ENCODE measurements at places on chromosomes 4 and X.

DNA sequence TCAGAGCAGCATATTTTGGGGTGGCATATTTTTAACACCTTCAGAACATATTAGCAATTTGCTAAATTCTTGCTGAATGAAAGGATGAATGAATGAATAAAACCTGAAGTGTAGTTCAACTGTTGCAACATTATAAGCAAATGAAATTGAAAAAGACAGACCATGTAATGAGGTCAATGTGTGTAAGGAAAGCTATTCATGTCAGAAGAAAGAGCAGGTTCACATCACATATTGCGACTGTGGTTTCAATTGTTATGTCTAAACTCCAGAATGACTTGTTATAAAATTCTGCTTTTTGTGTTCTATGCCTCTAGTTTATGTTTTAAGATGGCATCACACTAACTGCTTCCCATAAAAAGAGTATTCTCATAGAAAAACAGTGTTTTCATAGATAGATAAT is 32.9 kb upstream of the DSPP start:
- DNase-seq, result no peak

- DNase-seq, result no peak
Measured at GRCh38 chrX:2691543-2692220, 587 bp downstream of the CD99 start.

DNA sequence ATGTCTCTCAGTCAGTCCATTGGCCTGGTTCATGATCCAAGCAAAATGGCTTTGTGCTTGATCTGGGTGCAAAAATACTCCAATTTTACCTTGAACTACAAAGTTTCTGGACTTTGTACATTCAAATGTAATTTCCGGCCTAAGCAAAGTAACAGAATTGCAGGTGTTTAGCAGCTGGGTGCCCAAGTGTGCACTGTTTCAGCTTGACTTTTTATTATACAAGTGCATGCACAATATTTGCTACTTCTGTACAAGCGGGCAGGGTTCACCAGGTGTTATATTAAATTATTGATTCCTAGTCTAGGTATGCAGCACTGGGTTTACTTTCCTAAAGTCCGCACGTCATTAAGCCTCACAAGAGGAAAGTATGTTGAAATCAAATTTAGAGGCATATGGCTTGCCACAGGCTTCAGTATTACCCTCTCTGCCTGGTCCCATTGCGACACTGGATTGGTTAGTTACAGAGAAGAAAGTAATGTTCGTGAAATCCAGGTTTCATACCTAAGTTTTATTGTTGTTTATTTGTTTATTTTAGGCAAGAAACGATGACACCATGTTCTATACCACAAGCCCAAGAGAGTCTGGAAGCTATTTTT is 376.9 kb upstream of the CTSO start:
- DNase-seq, result no peak

DNA sequence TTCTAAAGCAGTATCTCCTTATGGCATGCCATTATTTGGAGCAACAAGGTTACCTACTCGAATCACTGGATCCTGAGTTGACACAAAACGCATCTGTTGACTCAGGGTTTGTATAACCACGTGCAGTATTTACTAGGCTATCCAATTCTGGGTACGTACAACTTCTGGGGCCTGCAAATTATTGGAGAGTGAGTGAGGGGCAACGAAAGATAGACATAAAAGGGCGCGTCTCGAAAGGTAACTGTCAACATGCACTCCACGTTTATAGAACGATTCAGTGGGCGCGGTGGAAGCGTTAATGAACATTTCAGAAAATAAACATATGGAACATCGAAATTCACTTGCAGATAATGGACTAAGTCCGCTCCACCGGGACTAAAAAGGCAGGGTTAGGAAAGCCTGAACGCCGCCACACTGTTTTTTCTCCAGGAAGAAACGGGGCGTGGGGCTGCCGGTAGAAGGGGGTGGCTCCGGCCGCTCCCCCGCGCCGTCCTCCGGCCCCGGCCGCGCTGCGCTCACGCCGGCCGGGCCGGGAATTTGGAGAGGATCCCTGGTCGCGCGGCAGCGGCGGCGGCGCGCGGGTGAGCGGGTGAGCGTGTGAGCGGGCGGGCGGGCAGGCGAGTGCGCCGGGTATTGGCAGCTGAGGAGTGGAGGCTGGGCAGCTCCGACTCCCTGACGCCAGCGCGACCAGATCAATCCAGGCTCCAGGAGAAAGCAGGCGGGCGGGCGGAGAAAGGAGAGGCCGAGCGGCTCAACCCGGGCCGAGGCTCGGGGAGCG is at the start of gene SMAD1:
Gene SMAD1 (plus strand): TSS at position 690 of the 778 bp plus-strand sequence. CDS start 32,761 bp downstream, outside the sequence.
- DNase-seq, result peak; percentile 67

DNA sequence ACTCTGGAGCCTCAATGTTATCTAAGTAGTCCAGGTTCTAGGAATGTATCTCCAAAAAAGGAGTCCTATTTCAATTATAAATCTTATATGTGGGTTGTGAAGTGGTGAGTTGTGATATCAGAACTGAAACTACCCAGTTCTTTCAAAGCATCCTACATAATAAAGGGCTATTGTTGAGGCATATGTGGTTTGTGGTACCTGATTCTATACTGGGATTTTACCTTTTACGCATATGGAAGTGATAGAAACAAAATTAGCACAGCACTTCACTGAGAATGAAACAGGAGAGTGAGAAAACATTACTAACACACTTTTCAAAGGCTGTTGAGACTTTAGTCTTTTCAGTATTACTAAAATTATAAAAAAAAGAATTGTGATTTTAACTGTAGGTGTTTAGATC is 417.7 kb upstream of the GALNT7 start:
- no peak for DNase-seq

DNA sequence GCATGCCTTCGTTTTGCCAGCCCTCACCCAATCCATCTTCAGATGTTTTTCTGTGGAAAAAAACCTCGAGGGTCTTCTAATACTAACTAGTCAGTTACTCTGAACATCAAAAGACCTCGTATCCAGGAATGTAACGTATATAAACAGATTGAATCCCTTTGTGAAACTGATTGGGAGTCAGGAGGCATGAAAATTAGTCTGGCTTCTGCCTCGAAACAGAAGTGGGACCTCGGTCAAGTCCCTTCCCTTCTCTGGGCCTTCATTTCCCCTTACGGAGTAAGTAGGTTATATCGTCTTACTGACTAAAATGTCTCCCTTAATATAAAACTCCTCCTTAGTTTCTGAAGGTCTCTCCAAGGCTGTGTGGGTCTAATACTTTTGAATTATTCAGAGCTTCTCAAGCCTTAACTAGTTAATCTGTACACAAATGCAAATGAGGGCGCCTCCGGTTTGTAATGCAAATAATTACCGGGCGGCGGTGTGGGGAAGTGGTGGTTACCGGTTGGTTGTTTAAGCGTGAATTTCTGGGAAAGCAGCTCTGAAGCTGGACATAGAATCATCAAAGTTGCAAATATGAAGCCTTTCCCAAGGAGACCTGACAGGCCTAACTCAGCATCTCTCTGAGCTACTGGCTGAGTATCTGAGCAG is 11.4 kb upstream of the NKRF start:
- DNase-seq, result no peak

DNA sequence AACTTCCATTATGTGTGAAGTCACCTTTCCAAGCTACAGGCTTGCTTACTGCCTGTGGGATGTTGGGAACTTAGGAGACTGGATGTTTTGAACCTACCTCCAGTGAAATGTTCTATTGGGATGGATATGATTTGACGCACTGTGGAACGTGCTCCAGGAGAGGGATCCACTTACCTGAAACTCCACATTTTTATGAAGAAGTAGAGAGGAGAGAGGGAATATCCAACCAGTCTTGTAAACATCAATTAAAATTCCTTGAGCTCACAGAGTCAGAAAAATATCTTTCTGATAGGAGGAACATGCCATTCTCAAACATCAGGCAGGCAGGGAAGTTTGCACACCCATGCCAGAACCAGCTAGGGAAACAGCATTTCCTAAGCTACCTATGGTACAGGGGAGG is 91.1 kb upstream of the MAOA start:
- DNase-seq, result no peak

GRCh38 chrX:71291381-71291780 is 7.9 kb downstream of the NONO start:
- DNase-seq, result no peak

GRCh38 chr4:68905939-68906779 is 45.4 kb downstream of the UGT2A3 start:
- DNase-seq, result no peak

DNA sequence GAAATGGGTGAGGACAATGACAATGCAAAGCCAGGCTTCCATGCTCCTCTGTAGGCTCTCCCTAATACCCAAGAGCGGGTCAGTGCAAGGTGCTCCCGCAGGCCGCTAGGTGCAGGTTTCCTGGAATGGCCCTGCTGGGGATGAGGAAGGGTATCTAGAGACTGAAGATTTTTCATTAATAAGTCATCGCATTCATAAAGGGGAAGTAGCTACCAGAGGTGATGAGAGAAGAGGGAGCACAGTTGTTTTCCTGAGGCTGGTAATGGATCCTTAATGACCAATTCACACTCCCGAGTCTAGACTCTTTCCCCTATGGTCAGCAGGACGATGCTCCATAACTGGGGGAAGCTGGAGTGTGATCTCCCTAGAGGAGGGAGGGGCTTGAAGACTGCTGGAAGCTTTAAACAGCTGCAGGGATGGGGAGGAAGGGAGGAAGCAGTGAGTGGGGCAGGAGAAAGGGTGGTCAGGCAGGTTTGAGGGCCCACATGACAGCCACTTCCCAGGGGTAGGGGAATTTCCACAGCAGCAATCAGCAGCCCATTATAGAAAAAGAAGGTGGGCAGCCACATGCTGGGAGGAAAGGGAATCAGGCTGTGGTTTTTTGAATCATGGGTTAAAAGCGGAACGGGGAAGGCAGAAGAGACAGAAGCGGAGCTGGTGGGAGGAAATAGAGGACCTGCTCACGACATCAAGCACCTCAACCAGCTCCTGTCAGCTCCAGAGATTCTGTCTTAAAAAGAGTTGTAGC is 10.2 kb upstream of the ATP6AP2 start:
- no peak for DNase-seq

DNA sequence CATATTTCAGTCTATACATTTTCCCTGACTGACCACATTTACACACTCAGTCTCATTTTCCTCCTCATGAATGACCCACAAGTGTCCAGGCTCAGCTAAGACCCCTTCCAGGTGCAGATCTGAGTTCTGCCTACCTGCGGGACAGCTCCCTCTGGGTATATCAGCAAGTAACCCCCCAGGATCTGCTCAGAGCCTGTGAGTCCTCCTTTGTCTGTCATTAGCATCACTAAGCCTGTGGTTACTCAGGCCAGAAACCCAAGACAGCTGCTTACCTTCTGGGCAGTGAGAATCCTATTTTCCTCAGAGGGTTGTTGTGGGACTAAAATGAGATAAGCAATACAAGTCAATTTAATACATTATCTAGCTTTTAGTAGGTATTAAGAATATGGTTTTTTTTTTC is 487.6 kb upstream of the BOD1L1 start:
- DNase-seq, result no peak

DNA sequence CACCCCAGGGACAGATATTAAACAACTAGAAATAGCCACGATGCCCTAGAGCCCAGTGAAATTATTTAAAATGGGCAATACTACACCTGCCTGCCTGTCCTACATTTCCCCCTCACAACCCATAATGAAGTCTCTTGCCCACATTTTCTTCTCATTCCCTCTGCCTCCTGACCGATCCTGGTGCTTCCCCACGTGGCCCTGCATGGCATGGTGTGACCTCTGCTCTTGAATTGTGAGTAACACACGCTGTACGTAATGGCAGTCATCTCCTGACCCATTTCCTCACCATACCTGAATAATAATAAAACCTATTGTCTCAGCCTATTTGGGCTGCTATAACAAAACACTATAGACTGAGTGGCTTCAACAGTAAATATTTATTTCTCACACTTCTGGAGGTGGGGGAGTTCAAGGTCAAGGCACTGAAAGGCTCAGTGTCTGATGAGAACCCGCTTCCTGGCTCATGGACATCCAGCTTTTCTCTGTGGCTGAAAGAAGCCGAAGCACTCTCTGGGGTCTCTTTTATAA is 77.0 kb upstream of the ENPP6 start:
- DNase-seq, result no peak

DNA sequence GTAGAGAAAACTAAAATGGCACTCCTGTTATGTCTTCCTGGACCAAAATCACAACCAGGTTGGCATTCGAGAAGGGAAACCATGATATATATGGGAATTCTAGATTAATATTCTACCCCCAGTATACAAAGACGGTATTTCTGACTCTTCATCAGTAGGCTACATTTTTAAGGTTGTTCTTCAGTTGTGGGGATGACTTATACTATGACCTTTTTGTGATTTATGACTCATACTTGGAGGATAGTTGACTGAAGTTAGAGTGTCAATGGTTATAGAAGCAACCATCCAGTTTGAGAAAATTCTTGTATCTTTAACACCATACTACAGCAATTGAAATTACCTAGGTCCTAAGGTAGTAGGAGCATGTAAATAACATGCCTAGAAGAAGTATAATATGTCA is 49.8 kb upstream of the CYSLTR1 start:
- DNase-seq, result no peak

GRCh38 chr4:181301735-181302710 is 941.2 kb upstream of the TENM3 start:
- peak; percentile 36 for DNase-seq

GRCh38 chr4:74123065-74123728 is 24.2 kb upstream of the CXCL2 start:
- peak; percentile 64 for DNase-seq

DNA sequence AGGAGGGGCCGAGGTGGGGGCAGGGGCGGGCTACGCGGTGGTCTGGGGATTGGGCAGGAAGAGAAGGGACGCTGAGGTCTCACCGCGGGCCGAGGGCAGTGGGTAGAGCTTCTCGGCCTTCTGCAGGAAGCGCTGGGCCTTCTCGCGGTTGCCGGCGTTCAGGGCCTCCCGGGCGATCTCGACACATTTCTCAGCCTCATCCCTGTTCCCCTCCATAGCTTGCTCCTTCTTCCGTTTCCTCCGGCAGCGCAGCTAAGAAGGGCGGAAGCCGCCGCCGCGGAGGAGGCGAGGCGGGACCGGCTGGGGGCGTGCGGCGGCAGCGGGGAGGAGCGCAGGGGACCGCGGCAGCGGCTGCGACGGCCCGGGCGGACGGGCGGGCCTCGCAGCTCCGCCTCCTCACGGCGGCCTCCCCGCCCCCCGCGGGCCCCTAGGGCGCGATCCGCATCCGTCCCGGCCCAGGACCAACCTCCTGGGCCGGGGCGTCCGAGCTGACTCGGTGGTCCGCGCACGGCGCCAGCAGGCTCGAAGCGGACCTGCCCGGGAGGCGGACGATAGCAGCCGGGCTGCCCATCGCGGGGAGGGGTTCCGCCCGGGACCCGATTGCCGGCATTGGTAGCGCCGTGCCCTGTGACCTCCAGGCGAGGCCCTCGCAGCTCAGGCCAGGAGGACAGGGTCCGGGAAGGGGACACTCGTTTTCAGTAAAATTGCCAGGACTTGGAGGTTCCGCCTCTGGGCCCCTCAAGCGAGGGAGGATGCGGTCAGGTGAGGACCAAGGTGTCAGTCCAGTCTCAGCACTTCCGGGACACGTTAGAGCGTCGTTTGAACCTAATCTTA is at the start of gene DNAJB14:
Gene DNAJB14 (minus strand): TSS at position 263 of the 834 bp plus-strand sequence. CDS start 47 bp downstream, at position 216.
- peak; percentile 54 for DNase-seq

GRCh38 chrX:87409113-87409841 is 108.3 kb upstream of the KLHL4 start:
- peak; percentile 32 for DNase-seq

GRCh38 chr4:121791481-121791880 is 9.6 kb upstream of the EXOSC9 start:
- peak; percentile 72 for DNase-seq
